Naive thymus-derived CD4-positive, alpha-beta T cell (primary cell): ENCODE measurements at places on chromosomes 3 and 15. TPM values are rescaled to one million over a fixed set of nuclear protein-coding genes. Genes with fewer than 3 reads are reported as not detected.

MME gene
- total RNA-seq, result not detected

DNA sequence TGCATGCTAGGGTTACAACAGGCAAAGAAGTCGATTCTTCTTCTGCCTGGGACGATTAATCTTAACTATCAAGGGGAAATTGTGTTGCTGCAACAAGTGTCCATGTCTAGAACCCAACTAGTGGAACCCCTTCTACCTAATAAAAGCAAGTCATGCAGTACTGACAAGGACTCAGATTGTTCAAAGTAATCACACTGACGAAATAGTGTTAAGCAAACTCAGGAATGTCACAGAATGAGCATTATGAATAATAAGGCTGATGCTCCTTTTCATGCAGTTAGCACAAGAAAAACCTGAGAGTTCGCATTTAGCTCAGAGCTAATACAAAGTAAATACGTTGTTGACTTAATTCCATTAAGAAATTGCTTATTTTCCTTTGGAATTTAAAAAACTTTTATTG is 47.5 kb upstream of the TRIM42 start:
- DNase-seq, result no peak

GOLGA6L26 gene
- not detected for total RNA-seq

DNA sequence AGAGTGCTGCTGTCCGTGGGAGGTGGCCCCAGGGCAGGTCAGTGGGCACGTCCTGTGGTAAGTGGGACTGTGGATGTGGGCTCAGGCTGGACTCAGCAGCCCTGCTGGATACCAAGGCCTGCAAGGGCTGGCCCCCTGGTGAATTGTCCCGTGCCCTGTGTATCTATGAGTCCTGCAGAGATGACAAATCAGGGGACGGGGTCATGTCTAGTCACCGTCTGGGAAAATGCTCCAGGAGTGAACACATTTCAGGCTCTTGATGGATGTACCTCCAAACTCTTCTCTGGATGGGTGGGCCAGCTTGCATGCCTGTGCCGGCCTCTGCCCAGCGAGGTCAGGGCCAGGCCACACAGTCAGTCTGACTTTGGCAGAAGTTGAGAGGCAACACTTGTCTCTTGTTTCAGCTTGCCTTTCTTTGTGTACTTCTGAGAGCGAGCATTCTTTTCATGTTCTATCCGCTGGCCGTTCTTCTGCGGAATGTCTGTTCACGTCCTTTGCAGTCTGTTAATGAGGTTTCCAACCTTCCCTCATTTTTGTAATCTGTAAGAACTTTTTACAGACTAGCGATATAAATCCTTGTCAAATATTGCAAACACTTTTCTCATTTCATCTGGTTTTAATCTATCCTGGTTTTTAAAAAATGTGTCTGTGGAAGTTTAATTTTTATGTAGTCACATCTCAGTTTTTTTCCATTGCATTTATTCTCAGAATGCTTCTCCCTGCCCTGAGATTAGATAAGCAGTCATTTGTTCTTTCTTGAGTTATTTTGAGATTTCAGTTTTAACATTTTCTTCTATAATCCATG is 11.4 kb upstream of the STAB1 start:
- no peak for DNase-seq

ROPN1 gene
- not detected for total RNA-seq

- DNase-seq, result no peak
These were observed 124.0 kb downstream of the KCNH8 start for GRCh38 chr3:19272296-19272695.

CCDC39 gene
- not detected for total RNA-seq
